ENCODE measurements at places on chromosomes 13 and 19.

DNA sequence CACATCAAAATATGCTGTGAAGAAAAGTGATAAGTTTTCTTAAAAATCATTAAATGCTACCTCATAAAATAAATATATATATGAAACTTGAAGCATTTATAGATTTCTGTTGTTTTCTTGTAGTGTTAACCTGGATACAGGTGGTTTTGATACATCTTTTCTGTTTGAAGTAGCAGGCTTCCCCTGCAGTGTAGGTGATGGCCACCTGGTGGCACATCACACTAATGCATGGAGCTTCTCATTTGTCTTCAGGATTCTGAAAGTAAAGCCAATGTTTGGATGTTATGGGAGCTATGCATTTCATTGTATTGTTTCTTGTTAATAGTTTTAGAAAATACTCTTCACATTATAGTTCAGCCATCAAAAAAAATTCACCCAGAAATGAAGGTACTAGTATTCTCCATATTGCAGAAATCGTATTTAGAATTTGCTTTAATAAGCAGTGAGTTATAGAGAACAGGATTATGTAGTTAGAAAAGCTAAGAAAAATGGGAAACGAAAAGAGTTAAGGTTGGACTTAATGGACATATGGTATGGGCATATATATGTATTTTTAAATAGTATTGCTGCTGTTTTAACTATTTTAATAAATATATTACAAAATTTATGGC is 18.7 kb downstream of the GPR180 start:
- DNase-seq, result no peak

GRCh38 chr13:44463759-44464158 is 90.1 kb downstream of the SERP2 start:
- DNase-seq, result no peak

DNA sequence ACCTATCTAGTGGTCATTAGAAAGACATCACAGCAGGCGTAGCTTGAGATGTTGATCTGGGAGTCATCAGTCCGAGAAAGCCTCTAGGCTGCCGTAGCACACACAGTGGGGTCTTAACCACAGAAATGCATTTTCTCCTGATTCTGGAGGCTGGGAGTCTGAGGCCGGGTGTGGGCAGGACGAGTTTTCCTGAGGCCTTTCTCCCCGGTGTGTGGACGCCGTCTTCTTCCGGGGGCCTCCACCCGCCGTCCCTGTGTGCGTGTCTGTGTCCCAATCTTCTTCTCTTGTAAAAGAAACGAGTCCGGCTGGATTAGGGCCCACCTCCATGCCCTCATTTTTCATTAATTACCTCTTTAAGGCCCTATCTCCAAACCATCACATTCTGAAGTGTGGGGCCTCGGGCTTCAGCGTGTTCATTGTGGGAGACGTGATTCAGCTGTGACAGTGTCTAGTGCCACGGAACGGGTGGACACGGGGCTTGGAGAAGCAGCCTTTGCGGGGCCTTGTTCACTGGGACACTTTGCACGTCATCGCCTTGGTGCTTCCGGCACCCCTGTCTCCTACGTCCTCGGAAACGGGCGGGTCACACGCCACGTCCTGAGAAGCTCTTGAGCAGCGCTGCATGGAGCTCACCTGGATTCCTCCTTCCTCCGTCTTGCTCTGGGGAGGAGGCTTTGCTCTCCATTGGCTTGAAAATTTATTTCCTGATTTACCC is 208.9 kb upstream of the SOX1 start:
- DNase-seq, result no peak

DNA sequence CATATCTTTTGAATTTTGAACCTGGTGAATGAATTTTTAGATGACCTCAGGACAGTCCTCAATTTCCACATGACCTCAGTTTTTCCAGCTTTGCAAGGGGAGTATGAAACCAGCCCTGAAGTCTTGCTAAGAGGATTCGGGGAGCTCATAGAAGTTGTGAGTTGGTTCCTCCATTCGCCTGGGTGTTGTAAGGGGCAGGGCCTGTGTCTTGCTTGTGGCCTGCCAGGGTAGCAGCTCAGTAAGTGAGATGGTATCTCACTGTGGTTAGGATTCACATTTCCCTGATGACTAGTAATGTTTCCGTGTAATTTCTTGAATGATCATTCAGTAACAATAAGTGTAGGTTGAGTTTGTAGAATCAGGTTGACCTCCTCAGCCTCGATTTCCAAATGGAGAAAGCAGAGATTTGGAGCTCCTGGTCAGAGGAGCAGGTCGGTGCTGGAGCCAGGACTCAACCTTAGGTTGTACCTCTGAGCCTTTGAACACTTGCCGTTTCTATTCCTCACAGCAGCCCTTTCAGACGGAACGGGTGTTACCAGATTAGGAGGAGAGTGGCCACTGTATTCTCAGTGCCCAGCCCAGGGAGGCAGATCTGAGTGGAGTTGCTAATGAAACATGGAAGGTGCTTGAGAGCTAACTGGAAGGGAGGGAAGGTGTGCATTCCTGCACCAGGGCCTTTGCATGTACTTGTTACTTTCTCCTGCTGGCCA is 14.6 kb downstream of the NACC1 start:
- DNase-seq, result no peak

GRCh38 chr19:16608290-16608739 is 19.7 kb downstream of the MED26 start:
- no peak for DNase-seq

- DNase-seq, result no peak
Observed at GRCh38 chr13:110875241-110875640, 39.6 kb downstream of the ANKRD10 start.

GRCh38 chr13:50426927-50427326 is 411.7 kb downstream of the KCNRG start:
- DNase-seq, result no peak

DNA sequence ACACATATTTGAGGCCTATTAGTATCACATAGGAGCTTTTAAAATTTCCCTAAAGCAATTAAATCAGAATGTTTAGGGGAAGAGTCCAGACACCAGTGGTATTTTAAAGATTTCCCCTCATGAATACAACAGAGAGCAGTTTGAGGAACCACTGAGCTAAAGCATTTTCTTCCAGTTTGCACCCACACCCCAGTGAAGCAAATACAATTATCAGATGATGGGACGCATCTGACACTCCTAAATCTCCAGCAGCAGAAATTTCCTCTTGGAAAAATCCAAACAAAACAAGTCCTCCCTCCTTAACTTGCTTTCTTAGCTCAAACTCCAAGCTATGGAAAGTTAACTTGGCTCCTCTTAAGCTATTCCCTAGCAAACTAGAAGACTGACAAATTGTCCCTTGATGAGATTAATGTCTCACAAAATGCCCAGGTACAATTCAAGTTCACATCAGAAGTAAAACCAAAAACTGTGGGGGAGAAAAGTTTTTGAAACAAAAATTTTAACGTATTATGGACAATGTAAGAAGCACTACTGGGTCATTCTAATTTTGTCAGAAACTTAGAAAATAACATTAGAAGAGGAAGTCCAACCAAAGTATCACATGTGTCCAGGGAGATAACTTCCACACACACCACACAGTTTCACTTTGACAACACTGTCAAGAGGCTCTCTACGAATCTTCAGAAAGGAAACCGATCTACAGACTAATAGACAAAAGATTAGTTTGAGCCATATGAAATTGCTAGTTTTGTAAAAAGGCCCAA is 74.1 kb downstream of the ABCC4 start:
- no peak for DNase-seq

DNA sequence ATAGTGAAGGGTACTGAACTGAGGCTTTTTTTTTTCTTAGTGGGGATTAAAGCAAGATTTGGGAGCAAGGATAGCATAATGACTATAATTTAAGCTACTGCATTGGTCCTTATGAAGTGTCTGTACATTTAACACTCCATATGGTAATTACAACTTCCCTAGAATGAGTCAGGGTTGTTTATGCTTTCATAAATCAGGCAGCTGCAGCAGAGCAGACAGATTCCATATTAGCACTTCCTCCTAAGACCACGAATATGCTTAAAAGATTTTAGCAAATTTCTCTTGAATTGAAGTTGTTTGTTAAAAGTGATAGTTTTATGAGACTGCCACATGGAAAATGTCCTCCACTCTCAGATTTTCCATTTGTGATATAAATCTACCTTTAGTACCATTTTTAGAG is 401.1 kb upstream of the SPRY2 start:
- no peak for DNase-seq

DNA sequence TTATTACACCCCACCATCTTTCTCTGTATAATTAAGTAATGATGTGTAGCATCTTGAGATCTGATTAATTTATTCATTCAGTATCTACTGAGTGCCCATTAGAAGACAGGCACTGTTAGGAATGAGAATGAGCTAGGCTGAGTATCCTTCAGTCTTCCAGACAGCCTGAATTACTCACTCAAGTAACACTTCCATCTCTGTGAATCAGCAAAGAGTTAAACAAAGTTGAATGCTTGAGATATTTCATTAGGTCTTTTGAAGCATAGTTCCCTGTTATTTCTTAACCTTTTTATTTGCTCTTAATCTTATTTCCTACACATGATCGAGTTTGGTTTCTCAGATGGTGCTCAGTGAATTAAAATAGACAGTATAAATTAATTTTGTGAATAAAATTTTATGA is 413.7 kb downstream of the DCT start:
- DNase-seq, result no peak
